ENCODE measurements at places on chromosomes 6 and 20. TPM values are rescaled to one million over a fixed set of nuclear protein-coding genes. Genes with fewer than 3 reads are reported as not detected.

DNA sequence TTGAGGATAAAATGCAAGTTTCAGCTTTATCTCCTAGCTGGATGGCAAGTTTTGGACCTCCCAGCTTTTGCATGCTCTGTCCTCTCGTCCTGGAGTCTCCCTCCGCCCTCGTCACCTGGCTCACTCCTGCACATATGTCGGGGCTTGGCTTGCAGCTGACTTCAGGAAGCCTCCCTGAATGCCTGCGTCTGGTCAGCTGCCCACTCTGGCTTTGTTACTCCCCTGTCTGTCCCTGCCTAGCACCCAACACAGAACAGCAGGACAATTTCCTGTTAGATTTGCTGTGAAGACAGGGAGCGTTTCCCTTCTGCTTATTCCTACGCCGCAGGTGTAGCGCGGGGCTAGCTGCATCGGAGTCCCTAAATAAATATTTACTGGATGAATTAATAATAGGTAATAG is 5.4 kb downstream of the JPH2 start:
- no peak for DNase-seq

DNA sequence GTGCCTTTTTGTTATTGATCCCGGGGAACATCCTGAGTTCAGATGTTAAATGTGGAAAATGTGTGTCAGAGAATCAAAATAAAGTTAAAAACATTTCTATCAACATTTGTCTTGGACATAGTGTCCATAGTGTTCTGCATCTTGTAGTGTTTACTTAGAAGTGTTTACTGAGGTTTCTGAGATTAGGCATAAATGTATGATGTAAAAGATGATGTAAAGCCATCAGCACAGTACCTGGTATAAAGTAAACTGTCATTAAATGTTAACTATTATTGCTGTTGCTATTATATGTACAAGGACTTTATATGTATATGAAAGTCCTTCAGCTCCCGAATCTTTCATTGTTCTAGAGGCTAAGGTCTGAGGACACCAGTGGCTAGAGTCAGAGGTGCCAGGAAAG is 28.2 kb upstream of the VEGFA start:
- no peak for DNase-seq

Gene HSPA1B
- 236 TPM for total RNA-seq

DNA sequence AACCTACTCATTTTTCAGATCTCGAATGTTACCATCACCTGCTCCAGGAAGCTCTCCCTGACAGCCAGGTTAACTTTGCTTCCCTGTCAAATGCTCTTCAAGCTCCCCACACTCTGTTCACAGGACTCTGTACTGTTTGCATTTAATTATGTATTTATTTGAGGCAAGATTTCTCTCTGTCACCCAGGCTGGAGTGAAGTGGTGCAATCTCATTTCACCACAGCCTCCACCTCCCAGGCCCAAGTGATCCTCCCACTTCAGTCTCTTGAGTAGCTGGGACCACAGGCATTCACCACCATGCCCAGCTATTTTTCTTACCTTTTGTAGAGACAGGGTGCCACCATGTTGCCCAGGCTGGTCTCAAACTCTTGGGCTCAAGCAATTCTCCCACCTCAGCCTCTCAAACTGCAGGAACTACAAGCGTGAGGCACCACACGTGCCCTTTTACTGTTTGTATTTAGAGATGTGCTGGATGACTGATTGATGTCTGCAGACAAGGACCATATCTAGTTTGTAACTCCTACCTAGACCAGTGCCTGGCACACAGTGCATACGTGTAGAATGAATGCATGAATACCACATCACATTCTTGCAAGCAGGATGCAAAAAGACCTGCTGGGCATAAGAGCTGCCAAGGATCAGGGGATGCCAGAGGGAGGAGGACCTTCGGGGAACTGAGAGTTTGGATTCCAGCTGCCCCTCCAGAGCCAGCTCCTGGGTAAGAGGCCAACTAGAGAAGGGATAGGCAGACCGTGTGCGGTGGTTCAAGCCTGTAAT is 15.6 kb upstream of the CBFA2T2 start:
- no peak for DNase-seq

DNA sequence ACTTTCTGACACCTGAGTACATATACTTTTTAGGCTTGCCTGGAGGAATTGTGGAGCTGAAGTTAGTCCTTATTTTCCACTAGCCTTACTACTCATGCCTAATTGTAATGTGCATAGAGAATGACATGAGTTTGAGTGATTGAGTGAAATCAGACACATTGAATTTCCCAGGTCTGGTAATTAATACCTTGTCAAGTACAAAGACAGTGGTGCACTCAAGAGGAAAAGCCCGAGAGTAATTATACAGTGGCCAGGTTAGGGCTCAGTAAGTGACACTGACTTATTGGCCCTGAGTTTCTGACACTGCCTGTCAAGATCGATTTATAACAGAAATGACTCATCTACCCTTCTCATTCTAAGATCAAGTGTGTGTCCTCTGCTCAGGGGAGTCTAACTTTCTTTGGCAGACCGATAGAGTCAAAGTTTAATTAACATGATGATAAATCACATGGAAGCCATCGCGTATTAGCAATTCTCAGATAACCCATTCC is 288.3 kb downstream of the TPBG start:
- no peak for DNase-seq

- no peak for DNase-seq
These were observed 124.0 kb downstream of the TOX2 start for GRCh38 chr20:44038681-44039123.

Gene DLGAP4
- total RNA-seq, result 40.9 TPM

- DNase-seq, result no peak
These were observed 578.3 kb downstream of the HAO1 start for GRCh38 chr20:7361931-7362330.

All from Right ventricle myocardium superior (tissue), 1 donor.